ENCODE measurements at places on chromosomes 7 and 10.
A peak's percentile ranks its signal among the peaks of the same experiment; 100 is the strongest.

- no peak for DNase-seq
- H3K36me3 ChIP-seq, result no peaks in the 10 kb centered on the region
- no peaks in the 10 kb centered on the region for H3K27me3 ChIP-seq
- no peak overlapping the region for H3K4me3 ChIP-seq
These were observed 51.7 kb upstream of the FZD1 start for GRCh38 chr7:91212582-91212981.

GRCh38 chr7:151731022-151731441 is 145.9 kb downstream of the PRKAG2 start:
- H3K27ac ChIP-seq, result no peak overlapping the region
- H3K4me3 ChIP-seq, result no peak overlapping the region
- peaks cover 32% of the 10 kb centered on the region for H3K27me3 ChIP-seq

DNA sequence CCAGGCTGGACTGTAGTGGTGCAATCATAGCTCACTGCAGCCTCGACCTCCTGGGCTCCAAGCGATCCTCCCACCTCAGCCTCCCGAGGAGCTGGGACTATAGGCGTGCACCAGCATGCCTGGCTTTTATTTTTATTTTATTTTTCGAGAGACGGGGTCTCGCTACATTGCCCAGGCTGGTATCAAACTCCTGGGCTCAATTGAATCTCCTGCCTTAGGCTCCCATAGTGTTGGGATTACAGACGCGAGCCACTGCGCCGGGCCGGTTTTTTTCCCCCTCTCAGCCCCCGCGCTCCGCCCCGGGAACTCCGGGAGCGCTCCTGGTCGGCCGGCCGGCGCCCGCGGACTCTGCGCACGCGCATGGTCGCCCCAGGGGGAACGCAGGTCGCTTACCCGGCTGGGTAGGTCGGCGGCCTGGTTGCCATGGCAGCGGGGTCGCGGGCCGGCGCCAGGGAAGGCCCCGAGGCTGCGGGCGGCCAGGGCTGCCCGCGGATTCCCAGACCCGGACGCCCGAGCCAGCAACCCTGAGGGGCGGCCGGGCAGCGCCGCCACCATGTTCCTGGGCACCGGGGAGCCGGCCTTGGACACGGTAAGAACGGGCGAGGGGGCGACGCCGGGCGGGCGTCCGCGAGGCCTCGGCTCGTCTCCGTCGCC is at the start of gene IQCE:
TSS of gene IQCE (plus strand) at position 351 of the 654 bp plus-strand sequence. CDS start at position 554, 203 bp downstream.
- DNase-seq, result peak; percentile 94
- peak within 1 kb of the TSS; percentile 70 for H3K27ac ChIP-seq
- H3K36me3 ChIP-seq, result no peaks in the 10 kb centered on the region
- H3K27me3 ChIP-seq, result no peaks in the 10 kb centered on the region

GRCh38 chr10:26486990-26487850 is 49.1 kb downstream of the APBB1IP start:
- no peak for DNase-seq
- no peaks in the 10 kb centered on the region for H3K4me1 ChIP-seq
- no peak overlapping the region for H3K27ac ChIP-seq
- H3K36me3 ChIP-seq, result no peaks in the 10 kb centered on the region

GRCh38 chr10:28940158-28940888 is 263.0 kb downstream of the BAMBI start:
- no peaks in the 10 kb centered on the region for H3K27me3 ChIP-seq
- no peak overlapping the region for H3K27ac ChIP-seq
- no peaks in the 10 kb centered on the region for H3K36me3 ChIP-seq
- H3K4me3 ChIP-seq, result no peak overlapping the region
- DNase-seq, result no peak
- H3K4me1 ChIP-seq, result no peaks in the 10 kb centered on the region

- no peaks in the 10 kb centered on the region for H3K36me3 ChIP-seq
- H3K27me3 ChIP-seq, result no peaks in the 10 kb centered on the region
These were observed 260.1 kb downstream of the SLC25A13 start for GRCh38 chr7:96061844-96062243.

GRCh38 chr7:130263130-130263529 is 3.5 kb upstream of the CPA2 start:
- DNase-seq, result no peak
- 0 out of 2 replicates have a peak, but pooled peaks cover 4% of the 10 kb centered on the region for H3K4me1 ChIP-seq
- H3K27me3 ChIP-seq, result no peaks in the 10 kb centered on the region
- H3K4me3 ChIP-seq, result no peak overlapping the region
- H3K27ac ChIP-seq, result no peak overlapping the region
- no peaks in the 10 kb centered on the region for H3K36me3 ChIP-seq

- H3K4me3 ChIP-seq, result no peak overlapping the region
- no peaks in the 10 kb centered on the region for H3K27me3 ChIP-seq
- no peaks in the 10 kb centered on the region for H3K4me1 ChIP-seq
- H3K36me3 ChIP-seq, result no peaks in the 10 kb centered on the region
- DNase-seq, result no peak
These were observed 30.5 kb downstream of the SLC18A2 start for GRCh38 chr10:117271427-117271826.

DNA sequence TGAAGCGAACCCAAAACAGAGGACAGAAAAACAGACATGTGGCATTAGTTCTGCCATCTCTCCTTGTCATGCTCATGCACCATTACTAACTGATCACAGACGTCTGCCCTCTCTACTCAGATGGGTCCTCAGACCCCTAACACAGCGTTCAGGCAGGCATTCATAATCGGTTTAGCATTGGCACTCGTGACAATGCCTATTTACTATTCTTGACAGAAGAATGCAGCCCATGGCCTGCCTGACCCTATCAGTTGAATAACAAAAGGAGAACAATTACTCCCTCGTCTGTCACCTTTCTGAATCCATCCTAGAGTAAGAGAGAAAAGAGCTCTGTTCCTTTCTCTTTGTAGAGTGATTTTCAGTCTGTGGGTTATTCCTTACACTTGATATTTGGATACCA is 194.6 kb upstream of the PHYHIPL start:
- no peaks in the 10 kb centered on the region for H3K27me3 ChIP-seq
- DNase-seq, result no peak
- H3K27ac ChIP-seq, result no peak overlapping the region
- H3K4me1 ChIP-seq, result no peaks in the 10 kb centered on the region
- H3K4me3 ChIP-seq, result no peak overlapping the region

GRCh38 chr10:20254078-20254477 is 437.8 kb downstream of the PLXDC2 start:
- H3K4me1 ChIP-seq, result no peaks in the 10 kb centered on the region
- DNase-seq, result no peak
- no peaks in the 10 kb centered on the region for H3K27me3 ChIP-seq
- no peak overlapping the region for H3K4me3 ChIP-seq
- H3K36me3 ChIP-seq, result no peaks in the 10 kb centered on the region

DNA sequence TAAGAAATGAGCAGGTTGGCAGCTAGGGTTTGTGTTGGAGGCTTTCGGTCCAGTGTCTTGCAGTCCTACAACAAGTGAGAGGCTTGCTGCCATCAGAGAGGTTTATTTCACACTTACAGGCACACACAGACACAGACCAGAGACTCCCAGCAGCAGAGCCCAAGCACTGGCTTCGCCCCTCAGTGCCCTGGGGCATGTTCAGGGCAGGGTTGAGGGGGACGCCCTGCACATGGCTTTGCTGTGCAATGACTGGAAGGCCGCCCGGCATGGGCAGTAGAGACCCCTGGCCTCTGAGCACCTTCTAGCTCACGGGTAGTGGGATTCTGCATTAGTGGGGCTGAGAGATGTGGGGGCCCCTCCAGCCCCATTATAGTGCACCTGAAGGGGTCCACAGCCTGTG is 3.8 kb downstream of the SPRN start:
- H3K4me3 ChIP-seq, result no peak overlapping the region
- no peak for DNase-seq
- H3K4me1 ChIP-seq, result no peaks in the 10 kb centered on the region
- no peaks in the 10 kb centered on the region for H3K27me3 ChIP-seq
- no peaks in the 10 kb centered on the region for H3K36me3 ChIP-seq

DNA sequence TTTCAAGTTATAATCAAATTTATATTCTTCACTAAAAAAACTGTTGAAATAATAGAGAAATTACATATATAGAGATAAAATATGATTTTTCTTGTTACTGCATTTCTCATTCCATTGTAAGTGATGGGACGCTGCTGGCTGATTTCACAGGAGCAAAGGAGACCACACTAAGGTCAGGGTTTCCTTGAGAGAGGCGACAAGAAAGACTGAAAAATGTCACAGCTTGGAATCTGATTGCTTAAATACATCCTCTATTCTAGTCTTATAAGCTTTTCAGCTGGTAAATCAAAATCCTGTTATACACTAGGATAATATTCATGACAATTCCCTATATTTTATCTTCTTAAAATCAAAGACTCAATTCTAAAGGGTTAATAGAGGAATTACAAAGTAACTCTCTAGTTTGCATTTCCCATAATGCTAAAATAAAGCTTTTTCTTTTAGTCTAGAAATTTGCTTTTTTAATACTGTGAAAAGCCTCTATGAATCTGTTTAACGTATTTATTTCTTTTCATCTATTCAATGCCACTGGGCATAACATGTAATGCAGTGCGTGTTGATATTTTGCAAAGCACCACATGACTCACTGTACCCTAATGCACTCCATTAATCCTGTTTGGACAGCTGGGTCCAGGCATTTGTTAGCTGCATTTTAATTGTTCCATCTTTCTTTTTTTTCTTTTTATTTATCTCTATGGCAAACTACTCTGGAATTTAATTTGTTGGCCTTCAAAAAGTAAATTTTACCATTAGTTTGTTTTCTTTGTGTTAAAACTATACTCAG is 81.7 kb downstream of the RNF32 start:
- no peaks in the 10 kb centered on the region for H3K27me3 ChIP-seq
- H3K4me3 ChIP-seq, result no peak overlapping the region
- H3K27ac ChIP-seq, result no peak overlapping the region
- H3K36me3 ChIP-seq, result no peaks in the 10 kb centered on the region
- no peaks in the 10 kb centered on the region for H3K4me1 ChIP-seq

DNA sequence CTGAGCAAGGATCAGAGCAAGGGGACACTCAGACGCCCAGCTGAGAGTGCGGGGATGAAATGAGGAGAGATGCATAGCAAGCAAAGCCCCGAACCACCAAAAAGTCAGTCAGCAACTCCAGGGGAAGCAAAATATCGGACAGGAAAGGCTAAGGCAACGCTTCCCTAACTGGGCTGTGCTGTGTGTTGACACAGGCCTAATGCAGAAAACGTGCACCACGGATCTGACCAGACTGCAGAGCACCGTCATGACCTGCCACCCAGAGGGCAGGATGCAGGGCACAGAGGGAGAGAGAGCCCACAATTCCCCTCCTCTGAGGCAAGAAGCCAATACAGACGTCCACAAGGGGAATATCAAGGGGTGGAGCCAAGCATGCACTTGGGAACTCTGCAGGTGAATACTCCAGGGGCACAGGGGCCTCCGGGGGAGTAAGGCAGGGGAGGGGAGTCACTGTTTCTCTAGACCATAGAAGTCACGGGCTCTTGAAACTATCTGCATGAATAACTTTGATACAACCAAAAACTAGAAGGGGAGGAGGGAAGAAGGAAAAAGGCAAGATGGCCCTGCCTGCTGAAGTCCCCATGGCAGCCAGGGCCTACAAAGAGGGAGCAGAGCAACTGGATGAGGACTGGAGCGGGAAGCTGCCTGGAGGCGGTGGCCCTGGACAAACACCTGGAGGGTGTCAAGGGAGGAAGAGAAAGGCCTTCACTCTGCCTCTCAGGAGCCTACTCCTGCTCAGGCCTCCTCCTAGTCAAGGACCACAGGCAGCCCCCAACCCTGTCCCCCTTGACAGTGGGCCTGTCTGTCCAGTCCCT is 26.2 kb downstream of the GRID1 start:
- no peak for DNase-seq
- H3K4me3 ChIP-seq, result no peak overlapping the region
- no peaks in the 10 kb centered on the region for H3K27me3 ChIP-seq
- no peaks in the 10 kb centered on the region for H3K4me1 ChIP-seq
- no peak overlapping the region for H3K27ac ChIP-seq
- H3K36me3 ChIP-seq, result no peaks in the 10 kb centered on the region

DNA sequence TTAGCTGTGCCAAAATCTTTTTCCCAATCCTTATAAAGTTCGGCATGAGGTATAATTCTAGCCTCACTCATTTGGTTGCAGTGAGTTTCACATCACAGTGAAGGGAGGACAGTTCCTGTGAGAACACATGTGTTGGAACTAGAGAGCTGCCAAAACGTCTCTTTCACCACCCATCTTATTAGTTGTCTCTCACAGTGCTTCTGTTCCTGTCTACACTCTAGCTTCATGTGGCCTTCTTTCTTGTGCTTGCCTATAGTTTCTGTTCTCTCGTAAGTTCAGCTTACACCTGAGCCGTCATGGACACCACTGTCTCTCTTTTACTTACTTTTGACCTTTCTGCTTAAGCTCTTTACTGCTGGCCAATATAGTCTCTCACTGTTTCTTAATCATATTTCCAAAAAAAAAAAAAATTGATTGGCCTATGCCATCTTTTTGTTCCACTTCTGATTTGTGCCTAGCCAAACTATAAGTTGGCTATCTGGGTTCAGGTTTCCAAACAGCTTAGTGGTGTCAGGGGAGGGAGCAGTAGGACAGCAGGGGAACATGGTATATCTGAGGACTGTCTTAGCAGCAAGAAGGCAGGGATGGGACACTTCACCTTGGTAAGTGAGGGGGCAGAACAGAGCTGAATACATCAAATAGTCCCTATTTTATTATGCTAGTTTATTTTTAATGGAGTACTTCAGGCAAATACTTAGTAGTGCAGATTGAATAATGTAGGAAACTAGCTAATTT is 38.0 kb downstream of the ZNRF2 start:
- H3K36me3 ChIP-seq, result no peaks in the 10 kb centered on the region
- H3K27me3 ChIP-seq, result no peaks in the 10 kb centered on the region
- DNase-seq, result peak; percentile 72

GRCh38 chr10:127186813-127187212 is 9.6 kb downstream of the INSYN2A start:
- no peaks in the 10 kb centered on the region for H3K36me3 ChIP-seq
- no peaks in the 10 kb centered on the region for H3K27me3 ChIP-seq
- H3K4me3 ChIP-seq, result no peak overlapping the region
- no peaks in the 10 kb centered on the region for H3K4me1 ChIP-seq
- H3K27ac ChIP-seq, result no peak overlapping the region

DNA sequence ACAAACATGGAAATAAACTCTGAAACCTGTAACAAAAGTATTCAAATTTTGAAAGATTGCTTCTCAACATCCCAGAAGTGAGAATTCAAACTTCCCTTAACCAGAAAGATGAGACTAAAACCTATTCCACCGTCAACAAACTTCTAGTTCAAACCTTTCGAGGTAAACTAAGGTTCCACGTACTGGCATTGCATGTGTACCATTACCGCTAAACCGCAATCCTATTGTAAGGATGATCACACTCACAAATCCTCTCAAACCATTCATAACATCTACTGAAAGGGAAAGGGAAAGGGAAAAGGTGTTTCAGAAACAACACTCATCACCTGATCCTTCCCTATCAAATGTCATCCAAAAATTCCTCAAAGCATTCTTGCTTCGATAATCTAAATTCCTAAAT is 3.1 kb downstream of the SMURF1 start:
- no peaks in the 10 kb centered on the region for H3K27me3 ChIP-seq
- H3K4me1 ChIP-seq, result 0 out of 2 replicates have a peak, but pooled peaks cover 3% of the 10 kb centered on the region
- H3K4me3 ChIP-seq, result no peak overlapping the region
- no peak overlapping the region for H3K27ac ChIP-seq
